ENCODE measurements at places on chromosomes 12 and 14.

DNA sequence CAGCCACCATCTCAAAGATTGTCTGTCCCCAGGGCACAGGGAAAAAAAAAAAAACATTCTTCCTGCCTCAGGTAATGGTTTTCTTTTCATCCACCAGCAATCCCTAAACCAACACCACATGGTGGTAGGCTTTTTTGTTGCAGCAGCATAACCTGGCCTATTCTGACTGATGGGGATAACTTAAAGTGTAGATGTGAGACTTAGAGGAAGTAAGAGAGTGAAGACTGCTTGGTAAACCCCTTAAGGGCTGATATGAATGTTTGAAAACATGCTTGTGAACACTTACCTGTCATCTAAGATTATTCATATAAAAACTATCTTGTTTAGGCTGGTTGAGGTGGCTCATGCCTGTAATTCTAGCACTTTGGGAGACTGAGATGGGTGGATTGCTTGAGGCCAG lies 130.2 kb upstream of the RAP1B start:
- DNase-seq, result peak; percentile 35

DNA sequence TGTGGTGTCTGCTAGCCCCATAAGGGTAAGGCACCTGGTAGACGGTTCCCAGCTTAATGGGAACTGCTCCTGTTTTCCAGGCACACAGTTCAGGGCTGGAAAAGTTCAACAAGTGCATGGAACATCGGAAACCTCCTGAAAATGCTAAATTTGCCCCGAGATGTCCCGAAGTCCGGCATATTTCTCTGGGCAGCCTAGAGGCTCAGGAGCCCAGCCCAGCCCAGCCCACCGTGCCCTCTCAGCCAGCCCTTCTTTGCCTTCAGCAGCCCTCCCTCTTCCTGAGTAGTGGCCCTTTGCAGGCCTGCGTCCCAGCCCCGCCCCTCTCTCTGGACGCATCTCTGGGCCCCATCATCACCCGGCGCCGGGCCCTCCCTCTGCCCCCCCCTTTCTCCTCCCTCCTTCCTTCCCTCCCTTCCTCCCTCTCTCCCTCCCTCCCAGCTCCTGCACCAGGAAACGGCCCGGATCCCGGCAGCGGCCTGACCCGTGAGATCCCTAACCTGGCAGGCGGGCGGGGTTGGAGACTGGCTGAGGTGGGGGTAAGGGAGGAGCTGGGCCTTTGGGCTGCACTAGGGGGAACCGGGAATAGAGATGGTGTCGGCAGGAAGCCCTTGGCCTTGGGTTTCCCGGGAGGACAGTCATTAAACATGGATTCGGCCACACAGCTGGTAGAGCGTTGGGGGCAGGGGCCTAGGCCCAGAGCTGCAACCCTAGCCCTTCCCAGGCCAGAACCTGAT lies at the start of gene BCL2L2:
Gene BCL2L2, plus strand, starts transcription at position 422 of the 734 bp plus-strand sequence. CDS start 935 bp downstream, outside the sequence.
- peak; percentile 95 for DNase-seq

DNA sequence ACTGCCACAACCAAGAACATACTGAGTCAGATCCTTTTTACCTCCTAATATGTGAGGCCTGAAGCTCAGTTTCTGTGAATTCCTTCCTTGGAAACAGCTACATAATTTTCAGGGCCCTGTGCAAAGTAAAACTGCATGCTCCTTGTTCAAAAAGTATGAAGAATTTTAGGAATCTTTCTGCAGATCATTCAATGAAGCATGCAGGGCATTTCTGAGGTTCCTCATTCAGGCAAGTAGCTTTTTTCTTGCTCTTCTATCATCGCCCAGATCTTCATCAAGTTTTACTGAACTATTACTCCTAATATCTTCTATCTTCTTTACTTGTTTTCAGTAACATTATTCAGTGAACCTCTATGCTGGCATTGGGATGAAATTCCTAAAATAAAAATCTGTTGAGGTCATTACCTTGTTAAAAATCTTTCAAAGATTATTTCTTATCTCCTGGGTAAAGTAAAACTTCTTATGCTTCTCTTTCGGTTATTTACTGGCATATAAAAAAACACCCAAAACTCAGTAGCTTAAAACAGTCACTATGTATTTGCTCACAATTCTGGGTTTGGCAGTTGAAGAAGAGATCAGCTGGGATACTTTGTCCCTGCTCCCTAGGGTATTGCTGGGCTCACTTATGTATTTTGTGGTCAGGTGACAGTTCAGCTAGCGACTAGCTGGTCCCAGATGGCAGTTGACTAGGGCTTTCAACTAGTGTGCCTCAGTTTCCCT lies 42.6 kb upstream of the KRR1 start:
- no peak for DNase-seq

DNA sequence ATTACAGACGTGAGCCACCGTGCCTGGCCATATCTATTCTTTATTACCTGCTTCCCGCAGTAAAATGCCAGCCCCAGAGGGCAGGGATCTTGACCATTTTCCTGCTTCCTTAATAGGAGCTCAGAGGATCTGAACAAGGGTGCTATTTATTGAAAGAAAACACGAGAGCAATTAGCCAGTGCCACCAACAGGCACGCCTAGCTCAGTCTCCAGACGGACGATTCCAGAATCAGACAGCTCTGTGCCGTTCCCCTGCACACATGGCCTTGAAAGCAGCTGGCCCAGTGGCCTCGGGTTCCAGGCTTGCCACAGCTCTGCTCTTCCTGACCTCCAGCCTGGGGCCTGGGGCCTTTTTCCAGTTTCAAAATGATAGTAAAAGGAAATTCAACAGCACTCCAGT lies 135.2 kb upstream of the RFLNA start:
- DNase-seq, result peak; percentile 18

GRCh38 chr12:122189626-122190475 lies 6.9 kb downstream of the LRRC43 start:
- no peak for DNase-seq

GRCh38 chr12:53645165-53645564 lies 19.0 kb upstream of the ATF7 start:
- no peak for DNase-seq

- peak; percentile 46 for DNase-seq
Observed at GRCh38 chr14:94051115-94051514, 25.0 kb downstream of the OTUB2 start.

DNA sequence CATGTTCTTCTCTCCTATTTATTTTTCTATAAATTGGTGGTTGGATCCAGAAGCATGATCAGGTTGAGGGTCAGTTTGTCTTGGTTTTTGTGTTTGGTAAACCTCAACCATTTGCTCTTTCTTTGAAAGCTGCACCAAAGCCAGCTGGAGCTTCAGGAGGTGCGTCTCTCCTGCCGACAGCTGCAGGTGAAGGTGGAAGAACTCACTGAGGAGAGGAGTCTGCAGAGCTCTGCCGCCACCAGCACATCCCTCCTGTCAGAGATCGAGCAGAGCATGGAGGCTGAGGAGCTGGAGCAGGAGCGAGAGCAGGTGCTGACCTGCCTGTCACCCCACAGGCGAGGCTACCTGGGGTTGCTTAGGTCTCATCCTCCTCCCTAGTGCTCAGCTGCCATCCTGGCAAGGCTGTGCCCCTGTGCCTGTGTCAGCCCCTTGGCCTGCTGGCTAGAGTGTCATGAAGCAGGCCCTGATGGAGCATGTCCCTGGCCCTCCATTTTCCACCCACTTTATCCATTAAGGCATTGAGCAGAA lies 45.0 kb downstream of the RAB35 start:
- no peak for DNase-seq

DNA sequence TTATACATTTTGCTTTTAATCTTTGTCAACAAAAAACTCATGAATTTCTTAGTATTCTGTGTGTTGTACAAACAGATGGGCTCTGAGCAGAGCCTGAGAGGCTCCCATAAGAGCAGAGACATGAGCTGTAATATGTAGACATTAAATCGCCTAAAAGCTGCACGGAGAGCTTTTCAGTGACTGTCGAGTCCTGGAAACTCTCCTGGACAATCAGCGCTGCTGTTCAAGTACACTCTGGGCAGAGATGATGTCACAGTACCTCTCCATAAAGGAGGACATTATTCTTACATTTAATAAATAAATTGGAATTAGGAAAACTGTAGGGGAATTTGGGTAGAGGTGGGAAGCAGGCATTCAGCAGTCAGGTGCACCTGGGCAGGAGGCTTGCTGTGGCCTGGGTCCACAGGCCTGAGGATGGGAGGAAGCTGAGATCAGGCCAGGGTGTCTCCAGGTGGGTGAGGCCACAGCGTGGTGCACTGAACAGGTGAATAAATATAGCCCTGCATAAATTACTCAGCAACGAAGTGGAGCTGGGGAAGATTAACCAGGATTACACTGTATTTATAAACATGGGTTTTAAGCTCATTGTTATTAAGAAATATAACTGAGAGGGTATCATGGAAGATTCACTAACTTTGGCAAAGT lies 13.3 kb upstream of the TCL1A start:
- no peak for DNase-seq
